ENCODE measurements at places on chromosomes 16 and 17.

DNA sequence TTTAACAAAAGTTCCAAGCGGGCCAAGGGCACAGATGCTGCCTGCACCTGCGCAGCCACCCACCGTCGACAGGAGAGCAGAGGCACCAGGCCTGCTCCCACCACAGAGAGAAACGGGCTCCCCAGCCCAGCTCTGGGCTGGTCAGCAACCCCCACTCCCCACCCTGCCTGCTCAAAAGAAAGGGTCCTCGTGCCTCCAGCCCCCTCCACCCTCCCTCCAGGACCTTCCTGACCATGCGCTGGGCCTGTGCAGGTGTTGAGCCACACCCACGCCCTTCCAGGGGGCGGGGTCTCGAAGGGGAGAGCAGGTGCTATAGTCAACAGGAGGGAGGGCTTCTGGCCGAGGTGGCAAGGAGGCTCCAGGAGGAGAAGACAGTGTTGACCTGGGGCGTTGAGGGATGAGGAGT is 25.3 kb downstream of the ZNF778 start:
- DNase-seq = no peak

GRCh38 chr17:82435103-82435502 is 15.4 kb downstream of the CYBC1 start:
- no peak for DNase-seq

DNA sequence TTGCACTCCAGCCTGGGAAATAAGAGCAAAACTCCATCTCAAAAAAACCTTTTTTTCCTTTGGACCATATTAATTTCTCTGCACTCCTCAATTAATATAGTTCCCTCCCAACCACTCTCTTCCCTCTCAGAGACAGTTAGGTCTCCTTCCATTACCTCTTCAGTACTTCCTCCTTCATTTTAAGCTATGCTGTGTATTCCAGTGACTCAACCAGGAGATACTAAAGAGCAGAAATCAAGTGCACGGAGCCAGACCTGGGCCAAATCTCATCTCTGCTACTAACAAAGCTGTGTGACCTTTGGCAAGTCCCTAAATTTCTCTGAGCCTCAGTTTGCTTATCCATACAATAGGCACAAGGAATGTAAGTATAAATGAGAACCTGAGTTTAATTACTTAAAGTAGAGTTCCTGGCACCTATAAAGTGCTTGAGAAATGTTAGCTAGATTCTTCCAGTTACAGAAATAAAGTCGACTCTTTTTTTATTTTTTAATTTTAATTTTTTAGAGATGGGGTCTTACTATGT is 8.5 kb downstream of the PECAM1 start:
- no peak for DNase-seq

DNA sequence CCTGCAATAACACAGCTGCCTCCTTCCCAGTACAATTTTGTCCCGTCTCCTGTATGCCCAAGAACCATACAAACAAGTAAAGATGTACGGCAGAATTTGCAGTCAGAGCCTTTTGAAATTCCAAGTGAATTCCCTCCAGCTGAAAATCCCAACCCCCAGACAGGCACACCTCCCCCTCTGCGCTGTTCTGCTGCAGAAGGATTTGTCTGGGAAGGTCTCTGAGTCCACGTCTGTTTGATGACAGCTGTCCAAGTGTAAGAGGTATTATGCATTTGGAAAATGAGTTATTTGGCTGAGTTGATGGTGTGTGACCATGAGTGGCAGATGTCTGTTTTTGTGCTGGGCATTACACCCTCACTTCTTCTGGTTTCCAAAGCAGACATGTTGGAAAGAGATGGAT is 104.9 kb upstream of the HS3ST4 start:
- no peak for DNase-seq

- DNase-seq = no peak
These were observed 35.4 kb downstream of the ARSG start for GRCh38 chr17:68326681-68327080.

DNA sequence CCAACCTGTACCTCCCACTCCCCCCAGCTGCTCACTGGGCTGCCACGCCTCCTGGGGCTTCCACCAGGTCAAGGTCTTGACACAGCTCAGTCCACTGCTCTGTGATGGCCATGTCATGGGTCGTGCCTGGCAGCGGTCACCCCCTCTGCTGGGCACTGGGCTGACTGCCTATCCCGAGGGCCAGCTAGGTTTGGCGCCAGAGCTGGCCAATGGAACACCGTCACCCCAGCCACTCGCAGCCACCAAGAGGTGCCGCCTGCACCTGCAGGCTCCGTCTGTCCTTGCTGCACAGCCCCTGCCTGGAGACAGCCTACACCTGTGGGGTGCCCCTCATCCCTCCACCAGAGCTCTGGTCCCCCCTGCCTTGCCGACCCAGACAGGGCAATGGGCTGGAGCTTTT is 4.5 kb upstream of the RAB40C start:
- no peak for DNase-seq

- DNase-seq = peak; percentile 70
These were observed 2.5 kb upstream of the ATP6V0C start for GRCh38 chr16:2511128-2511800.

GRCh38 chr16:16857603-16858283 is 478.8 kb downstream of the NPIPA7 start:
- no peak for DNase-seq

DNA sequence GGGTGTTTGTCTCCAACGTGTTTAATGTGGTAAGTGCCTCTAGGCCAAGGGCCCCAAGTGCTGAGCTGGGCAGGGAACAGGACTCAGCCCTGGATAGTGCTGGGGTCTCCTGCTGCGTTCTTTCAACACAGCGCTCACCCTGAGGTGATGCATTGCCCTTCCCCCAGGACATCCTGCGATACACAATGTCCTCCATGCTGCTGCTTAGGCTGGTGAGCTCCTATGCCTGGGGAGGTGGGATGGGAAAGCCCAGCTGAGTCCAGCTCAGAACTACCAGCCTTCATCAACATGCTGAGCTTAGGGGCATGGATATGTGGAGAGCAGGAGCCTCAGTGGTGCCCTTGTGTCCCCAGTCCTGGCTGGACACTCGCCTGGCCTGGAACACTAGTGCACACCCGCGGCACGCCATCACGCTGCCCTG is 563 bp downstream of the ZACN start:
- no peak for DNase-seq

- DNase-seq = peak; percentile 67
These were observed 1.2 kb downstream of the UBALD2 start for GRCh38 chr17:76266244-76266938.

DNA sequence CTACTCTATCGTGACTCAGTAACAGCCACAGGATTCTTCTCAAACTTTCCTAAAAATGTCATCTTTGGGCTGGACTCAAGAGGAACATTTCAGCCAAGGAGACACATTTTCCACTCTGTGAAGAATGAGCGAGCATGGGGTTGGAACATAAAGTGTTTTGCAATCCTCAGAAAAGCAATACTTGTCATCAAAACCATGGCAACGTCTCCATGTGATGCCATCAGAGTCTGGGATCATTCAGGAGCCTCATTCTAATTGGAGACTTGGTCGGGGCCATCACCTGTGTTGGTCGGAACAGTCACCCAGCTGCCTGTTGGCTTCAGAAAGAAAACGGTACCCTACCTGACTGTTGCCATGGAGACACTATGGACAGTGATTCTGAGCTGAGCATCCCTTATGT is 25.5 kb downstream of the MYOCD start:
- DNase-seq = no peak

DNA sequence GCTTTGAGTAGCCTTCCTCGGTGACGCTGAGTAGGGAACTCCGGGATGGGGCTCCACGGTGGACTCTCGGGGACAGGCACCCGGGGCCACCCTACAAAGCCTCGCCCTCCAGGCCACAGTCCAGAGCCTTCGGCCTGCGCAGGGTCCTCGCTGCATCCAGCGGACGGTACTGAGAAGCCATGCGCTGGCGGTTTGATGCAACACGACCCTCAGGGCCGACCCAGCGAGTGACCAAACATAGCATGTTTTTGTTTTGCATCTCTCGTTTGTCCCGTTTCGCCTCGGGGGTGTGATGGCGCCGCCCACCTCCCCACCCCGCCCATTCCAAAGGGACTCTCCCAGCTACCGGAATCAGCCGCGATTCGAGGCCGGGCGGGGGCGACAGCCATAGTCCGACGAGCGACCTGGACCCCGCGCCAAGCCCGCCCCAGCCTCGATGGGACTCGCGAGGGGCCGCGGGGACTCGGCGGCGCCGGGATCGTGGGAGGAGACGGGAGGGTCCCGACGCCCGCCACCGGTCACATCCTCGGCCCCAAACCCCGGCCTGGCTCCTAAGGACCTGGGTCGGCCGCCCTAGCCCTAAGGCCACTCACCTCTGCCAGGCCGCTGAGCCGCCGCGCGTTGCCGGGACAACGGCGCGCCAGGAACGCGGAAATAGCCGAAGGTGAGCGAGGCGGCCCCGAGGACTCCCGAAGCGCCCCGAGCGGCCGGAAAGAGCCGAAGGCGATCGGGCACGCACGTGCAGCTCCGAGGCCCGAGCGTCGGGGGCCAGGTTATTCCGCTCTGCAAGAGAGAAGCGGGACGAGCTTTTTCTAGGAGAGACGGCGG is 1.6 kb downstream of the IFT140 start:
- DNase-seq = peak; percentile 93

DNA sequence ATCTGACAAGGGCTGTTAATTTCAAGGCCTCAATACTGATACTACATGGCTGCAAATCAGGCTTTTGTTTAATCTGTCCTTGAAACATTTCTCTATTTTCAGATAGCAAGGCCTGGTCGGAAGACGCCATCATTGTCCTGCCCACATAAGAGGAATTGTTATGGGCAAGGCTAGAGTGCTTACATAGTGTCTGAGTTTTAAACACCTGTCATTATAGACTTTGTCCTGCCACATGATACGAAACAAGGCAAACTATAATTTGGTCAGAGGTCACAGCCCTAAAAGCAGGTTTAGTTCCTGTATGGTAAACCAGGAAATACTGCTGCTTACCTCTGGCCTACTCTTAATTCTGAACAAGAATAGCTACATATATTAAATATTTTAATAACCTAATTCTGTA is 104.4 kb downstream of the SSH2 start:
- no peak for DNase-seq

DNA sequence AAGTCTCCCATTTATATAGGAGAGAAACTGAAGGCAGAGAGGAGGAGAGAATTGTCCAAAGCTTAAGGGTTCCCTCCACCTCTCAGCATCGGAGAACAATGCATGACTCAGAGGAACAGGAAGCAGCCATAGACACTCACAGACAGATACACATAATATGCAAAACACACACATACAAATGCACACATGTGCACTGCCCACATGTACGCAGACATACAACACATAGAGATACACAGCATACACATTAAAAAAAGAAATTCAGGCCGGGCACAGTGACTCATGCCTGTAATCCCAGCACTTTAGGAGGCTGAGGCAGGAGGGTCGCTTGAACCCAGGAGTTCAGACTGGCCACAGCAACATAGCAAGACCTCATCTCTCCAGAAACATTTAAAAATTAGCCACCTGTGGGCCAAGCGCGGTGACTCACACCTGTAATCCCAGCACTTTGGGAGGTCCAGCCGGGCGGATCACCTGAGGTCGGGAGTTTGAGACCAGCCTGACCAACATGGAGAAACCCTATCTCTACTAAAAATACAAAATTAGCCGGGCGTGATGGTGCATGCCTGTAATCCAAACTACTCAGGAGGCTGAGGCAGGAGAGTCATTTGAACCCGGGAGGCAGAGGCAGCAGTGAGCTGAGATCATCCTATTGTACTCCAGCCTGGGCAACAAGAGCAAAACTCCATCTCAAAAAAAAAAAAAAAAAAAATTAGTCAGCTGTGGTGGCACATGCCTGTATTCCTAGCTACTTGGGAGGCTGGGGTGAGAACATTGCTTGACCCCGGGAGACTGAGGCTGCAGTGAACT is 11.3 kb downstream of the ERAL1 start:
- peak; percentile 81 for DNase-seq

GRCh38 chr17:45305530-45306087 is 11.2 kb downstream of the MAP3K14 start:
- no peak for DNase-seq

GRCh38 chr16:30982548-30983288 is 2.3 kb upstream of the HSD3B7 start:
- DNase-seq = no peak

DNA sequence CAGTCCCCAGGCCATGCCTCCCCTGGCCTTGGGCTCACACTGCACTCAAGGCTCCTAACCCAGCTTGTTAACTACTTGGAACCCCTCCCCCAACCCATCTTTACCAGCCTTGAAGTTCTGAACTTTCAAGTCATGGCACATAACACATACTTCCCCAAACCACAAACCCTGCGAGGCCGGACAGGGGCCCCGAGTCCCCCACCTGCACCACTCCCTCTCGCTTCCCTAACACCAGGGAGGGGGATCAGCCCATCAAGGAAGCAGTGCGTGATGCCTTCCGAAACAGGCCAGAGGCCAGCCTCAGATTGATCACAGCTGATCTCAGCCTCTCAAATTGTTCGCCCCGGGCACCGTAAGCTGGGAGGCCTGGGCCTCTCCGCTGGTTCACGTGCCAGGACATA is 3.0 kb upstream of the NLRC3 start:
- no peak for DNase-seq

DNA sequence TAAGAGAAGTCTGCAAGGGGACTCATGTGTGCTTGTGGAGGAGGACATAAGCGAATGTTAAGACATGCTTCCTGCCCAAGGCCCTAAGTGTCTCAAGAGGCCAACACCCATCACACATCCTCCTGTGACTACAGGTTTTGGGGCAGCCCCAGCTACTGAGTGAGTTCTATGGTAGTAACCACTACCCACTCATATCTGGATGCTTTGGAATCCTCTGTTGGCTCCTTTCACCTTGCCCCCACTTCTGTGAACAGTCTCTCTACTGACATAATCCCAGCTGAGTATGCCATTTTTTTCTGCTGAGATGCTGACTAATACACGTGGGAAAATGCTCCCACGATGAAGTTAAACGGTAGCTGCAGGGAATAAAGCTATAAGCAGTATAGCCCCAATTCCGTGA is 153.5 kb downstream of the VPS53 start:
- peak; percentile 59 for DNase-seq

DNA sequence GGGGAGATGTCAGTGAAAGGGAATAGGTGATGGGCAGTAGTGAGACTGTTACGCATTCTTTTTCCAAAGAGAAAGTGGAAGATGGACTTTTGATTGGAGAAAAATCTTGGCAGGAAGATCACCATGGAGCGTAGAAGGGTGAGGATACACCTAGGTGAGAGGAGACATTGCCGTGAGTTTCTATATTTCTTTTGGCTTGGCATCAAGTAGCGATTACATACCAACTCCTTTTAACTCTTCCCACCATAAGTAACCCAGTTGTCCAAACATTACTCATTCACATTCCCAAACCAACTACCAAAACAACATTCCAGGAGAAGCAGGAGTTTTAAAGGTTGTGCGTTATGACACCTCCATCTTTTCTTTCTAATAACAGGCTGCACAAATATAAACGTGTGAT is 10.7 kb upstream of the KRT28 start:
- peak; percentile 58 for DNase-seq

DNA sequence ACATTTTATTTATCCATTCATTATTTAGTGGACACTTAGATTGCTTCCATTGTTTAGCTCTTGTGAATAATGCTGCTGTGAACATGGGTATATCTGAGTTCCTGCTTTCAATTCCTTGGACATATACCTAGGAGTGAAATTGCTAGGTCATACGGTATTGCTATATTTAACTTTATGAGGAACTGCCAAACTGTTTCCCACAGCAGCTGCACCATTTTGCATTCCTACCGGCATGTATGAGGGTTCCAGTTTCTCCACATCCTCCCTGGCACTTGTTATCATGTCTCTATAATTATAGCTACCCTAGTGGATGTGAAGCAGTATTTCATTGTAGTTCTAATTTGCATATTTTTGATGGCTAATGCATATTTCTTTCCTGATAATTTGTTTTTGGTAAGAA is 23.7 kb upstream of the DRG2 start:
- DNase-seq = no peak

Data from dermis blood vessel endothelial cell (primary cell).